T-helper 9 cell (primary cell): ENCODE measurements at places on chromosomes 11 and 22.

GRCh38 chr11:74990941-74991340 lies 2.2 kb downstream of the NEU3 start:
- DNase-seq, result no peak

GRCh38 chr11:105229761-105230160 lies 90.2 kb upstream of the CARD18 start:
- no peak for DNase-seq

DNA sequence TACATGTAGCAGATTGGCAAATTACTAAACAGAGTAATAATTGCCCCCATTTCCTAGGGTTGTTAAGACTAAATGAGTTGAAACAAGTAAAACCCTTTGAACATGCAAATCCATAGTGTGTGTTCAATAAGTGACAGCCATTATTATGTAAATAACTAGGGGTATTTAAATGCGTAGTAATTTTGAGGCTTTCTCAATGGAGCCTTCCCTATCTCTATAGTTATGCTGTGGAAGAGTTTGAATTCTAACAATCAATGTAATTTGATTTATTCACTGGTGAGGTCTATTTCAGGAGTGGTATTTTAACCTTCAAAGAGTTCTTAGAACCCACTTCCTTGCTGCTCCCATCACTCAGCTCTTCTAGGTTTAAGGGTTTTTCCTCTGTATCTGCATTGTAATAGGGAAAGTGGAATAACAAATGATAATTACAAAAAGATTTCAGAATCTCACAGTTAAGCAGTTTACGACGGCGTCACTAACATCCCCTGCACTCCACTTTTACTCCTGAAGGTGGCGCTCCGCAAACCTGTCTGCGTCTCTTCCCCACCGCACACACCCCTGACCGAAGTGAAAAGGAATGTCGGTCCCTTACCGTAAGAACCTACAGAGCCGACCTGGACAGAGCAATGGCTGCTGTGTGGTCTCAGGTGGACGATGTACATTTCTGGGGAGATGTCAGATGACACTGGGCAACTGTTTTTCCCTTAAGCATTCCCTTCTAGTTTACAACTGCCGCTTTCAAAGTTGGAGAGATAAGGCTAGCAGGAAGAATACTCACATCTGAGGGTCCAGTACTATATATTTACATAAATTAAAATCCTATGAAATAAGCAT lies 80.8 kb downstream of the ZC3H12C start:
- peak; percentile 52 for DNase-seq

- no peak for DNase-seq
These were observed 558.4 kb upstream of the CADM1 start for GRCh38 chr11:116062490-116063171.

- DNase-seq, result no peak
These were observed 54.2 kb upstream of the NNMT start for GRCh38 chr11:114242032-114242431.

DNA sequence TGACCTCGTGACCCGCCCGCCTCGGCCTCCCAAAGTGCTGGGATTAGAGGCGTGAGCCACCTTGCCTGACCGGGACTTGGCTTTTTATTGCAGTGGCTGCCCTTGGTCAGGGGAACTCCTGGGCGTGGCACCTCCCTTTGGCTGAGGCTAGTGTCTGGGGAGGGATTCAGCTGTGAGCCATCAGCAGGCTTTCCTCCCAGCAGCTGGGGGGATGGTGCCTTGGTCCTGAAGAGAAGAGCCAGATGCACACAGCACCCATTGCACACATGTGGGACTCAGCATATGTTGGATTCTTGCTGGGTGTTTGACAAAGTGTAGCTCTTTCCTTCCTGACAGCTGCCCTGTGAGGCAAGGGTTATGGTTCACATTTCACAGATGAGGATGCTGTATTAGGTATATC lies 8.4 kb downstream of the CYTH4 start:
- no peak for DNase-seq

DNA sequence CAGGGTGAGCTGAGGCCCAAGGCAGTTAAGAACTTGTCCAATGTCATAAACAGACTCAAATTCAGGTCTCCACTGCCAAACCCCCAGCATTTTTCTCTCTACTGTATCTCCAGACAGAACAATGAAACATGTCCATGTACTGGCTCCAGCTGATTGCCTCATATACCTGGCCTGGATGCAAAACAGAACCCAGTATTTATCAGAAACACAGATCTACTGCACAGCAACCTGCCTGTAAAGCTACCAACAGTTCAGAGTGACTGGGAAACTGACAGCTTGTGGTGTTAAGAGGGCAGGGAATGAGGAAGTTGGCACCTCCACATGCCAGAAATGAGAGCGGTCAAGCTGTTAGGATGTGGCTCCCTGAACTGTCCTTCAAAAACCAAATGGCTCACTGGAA lies 41.6 kb downstream of the C11orf71 start:
- DNase-seq, result no peak

DNA sequence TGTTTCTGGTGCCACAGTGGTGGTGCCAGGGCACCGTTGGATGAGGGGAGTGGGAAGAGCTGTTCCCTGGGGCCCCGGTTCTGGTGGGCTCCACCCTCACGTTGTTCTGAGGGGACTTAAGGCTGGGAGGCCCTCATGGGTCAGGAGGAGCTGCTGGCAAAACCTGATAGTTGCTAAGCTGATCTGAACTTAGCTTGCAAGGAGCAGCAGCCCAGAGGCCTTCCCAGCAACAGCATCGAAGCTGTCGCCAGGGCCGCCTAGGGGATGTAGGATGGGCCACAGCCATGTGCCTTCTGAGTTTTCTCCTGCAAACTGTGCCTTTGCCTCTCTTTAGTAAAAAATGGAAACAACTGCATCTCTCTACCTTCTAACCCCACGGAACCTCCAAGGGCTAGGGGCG lies 240.2 kb downstream of the TBC1D22A start:
- DNase-seq, result no peak

GRCh38 chr11:65489035-65489705 lies 9.7 kb upstream of the MALAT1 start:
- DNase-seq, result no peak

DNA sequence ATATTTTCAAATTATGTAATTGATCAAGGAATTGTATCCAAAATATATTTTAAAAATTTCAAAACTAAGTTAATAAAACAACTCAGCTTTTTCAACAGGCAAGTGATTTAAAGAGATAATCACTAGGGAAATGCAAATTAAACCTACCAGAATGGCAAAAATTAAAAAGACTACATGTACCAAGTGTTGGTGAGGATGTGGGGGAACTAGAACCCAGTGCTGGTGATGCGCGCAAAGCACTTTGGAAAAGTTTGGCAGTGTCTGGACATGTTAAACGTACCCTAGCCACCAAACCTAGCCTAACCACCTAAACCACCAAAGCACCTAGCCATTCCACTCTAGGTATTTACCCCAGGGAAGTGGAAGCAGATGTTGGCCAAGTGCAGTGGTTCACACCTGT lies 22.9 kb downstream of the PACSIN2 start:
- no peak for DNase-seq

- DNase-seq, result no peak
These were observed 11.8 kb downstream of the SAMM50 start for GRCh38 chr22:43967069-43967468.

DNA sequence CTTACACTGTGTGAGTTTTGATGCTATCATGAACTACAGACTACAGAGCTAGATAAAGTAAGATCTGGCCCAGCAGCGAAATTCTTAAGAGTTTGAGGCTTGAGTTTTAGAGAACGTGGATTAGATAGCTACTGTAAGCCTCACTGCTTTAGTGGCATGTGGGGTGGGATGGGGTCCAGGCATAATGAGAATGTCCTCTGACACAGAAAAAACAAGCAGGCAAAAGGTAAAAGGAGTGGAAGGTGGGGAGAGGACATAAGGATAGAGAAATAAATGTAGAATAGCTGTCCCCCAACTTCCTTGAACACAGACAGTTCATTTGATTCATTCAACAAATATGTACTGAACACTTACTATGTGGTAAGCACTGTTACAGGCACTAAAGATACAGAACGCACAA lies 324.5 kb upstream of the PITPNB start:
- no peak for DNase-seq

DNA sequence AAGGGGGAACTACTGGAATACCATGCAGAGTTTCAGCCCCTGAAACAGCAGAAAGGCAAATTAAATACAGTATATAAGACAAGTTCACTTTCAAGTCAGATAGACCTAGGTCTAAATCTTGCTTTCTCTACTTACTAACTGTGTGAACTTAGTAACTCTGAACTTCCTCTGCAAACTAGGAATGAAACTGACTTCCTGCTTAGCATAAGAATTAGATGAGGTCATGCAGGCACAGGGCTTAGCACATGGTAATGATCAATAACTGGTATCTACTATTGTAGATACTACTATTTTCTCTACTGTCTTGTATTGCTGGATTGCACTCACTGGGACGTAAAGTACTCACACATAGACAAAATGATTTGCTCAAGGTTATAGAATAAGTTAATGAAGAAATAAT lies 51.5 kb upstream of the MTNR1B start:
- no peak for DNase-seq

DNA sequence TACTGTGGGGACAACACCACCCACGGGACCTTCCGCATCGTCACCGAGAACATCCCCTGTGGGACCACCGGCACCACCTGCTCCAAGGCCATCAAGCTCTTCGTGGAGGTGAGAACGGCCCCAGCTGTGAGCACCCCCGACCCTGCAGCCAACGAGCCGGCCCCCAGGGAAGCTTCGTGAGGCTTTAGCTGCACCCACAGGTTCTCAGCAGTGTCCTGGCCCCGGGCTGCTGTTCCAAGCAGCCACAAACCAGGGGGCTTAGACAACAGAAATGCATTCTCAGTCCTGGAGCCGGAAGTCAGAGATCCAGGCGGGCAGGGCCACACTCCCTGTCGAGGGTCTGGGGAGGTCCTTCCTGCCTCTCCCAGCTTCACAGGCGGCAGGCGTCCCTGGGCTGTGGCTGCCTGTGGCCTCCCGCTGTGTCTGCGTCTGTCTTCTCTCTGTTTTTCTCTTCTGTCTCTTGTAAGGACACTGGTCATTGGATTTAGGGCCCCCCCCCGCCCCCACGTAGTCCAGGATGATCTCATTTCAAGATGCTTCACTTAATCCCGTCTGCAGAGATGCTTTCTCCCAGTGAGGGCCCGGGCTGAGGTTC lies 12.5 kb downstream of the MUC5B start:
- DNase-seq, result no peak

DNA sequence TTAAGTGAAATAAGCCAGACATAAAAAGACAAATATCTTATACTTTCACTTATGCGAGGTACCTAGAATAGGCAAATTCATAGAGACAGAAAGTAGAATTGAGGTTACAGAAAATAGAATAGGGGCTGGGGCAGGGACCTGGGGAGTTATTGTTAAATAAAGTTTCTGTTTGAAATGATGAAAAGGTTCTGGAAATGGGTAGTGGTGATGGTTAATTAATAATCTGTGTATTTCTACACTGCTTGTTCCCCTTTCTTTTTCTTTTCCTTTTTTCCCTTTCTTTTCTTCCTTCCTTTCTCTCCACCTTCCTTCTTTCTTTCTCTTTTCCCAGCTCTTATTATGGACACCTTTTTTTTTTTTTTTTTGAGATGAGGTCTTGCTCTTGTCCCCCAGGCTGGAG lies 2.8 kb downstream of the NAALADL1 start:
- DNase-seq, result no peak

DNA sequence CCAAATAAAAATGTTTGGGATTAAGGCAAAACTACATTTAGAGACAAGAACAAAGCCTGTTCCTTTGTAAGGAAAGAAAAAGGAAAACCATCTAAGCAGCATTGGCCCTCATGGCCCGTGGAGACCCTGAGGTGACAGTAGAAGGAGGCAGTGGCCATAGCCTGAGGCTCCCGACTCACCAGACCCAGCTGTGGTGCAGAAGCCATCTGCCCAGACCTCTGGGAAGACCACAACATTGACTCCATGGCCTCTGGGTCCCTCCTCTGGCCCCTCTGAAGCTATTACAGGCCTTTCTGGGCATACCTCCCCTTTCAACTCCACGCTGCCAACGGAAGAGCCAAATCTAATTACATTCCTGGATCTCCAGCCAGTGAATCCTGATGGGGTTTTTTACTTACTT lies 6.4 kb downstream of the PRAME start:
- DNase-seq, result no peak

DNA sequence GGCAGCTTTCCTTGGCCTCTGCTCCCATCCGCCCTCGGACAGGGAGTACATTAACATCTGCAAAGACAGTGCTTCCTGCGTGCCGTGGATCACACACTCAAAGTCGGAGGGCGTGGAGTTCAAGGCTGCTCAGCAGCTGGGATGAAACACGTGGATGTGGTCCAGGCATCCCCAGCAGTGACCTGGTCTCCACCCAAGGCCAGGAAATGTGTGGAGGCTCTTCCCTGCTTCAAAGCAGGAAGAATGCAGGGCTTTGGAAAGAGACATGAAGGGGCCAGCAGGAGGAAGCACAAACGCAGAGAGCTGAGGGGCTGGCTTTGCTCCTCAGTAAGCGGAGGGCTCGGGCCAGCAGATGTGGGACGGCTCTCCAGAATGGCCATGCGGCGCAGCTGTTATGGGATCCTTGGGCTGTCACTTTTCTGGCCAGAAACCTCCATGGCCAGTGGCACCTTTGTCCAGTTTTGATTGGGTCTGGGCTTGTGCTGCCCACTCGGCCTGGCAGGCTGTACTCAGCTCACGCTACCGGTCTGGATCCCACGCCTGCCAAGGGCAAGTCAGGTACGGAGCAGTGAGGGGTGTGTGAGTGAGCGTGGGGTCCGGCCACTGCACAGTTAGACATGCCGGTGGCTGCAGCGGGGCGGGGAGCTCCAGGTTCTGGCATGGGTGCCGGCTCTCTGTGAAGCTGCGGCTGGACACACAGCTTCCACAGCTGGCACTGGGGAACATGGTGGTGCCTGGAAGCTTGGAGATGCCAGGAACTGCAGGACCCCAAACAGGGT lies 438.0 kb downstream of the TBC1D22A start:
- no peak for DNase-seq

DNA sequence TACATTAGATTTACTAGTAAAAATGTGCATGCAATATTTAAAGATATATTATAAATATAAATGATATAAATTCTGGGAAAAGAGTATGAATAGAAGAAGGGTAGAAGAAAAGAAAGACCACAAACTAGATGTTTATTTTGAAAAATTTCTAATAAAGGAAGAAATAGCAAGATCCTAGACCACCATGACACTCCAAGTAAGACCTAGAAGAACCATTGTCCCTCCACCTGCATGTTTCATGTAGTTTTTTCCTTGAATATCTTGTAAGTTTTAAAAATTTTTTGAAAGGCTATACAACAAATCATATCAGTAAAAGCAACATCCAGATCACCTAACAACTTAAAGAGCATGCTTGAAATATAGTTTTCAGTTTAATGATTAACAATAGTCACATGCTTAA lies 46.8 kb downstream of the ARHGAP32 start:
- no peak for DNase-seq

- no peak for DNase-seq
These were observed 410.0 kb downstream of the OPCML start for GRCh38 chr11:133122256-133122655.

- DNase-seq, result no peak
These were observed 95.9 kb upstream of the FGF3 start for GRCh38 chr11:69915151-69915500.

DNA sequence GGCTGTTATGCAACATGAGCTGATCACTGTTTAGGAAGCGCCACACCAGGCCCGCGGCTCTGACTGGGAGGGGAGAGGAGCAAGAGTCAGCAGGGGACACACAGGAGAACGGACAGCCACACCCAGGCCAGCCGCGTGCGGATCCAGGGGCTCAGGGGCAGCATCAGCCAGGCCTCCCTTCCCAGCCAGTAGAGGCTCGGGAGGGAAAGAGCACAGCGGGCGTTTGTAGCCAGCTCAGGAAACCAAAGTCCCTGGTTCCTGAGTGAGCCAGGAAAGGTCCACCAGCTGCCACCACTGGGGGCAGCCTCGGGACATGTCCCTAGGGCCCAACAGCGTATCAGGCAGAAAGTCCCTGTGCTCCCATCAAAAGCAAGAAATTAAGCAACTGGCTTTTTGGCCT lies 71.8 kb upstream of the PITPNB start:
- no peak for DNase-seq
